Type B pancreatic cell (in vitro differentiated cells): ENCODE measurements at places on chromosomes 6 and 20. TPM values are rescaled to one million over a fixed set of nuclear protein-coding genes. Genes with fewer than 3 reads are reported as not detected.

FKBP5 gene
- 2.0 and 12.5 TPM in 2 replicates for total RNA-seq

TCF21 gene
- total RNA-seq: 0.36 and 1.3 TPM in 2 replicates

SLC29A1 gene
- total RNA-seq: 33.6 and 50.9 TPM in 2 replicates

SNX21 gene
- 12.2 and 16.4 TPM in 2 replicates for total RNA-seq

DEFB127 gene
- total RNA-seq: not detected in 2 replicates

SNPH gene
- 2.7 and 3.6 TPM in 2 replicates for total RNA-seq

TNFRSF6B gene
- not detected in 2 replicates for total RNA-seq
